ENCODE measurements at places on chromosomes 5 and 9.
A peak's percentile ranks its signal among the peaks of the same experiment; 100 is the strongest.

GRCh38 chr9:34089311-34089710 lies 37.2 kb downstream of the DCAF12 start:
- no peak for DNase-seq

GRCh38 chr5:32394981-32395380 lies 49.6 kb downstream of the ZFR start:
- no peak for DNase-seq

DNA sequence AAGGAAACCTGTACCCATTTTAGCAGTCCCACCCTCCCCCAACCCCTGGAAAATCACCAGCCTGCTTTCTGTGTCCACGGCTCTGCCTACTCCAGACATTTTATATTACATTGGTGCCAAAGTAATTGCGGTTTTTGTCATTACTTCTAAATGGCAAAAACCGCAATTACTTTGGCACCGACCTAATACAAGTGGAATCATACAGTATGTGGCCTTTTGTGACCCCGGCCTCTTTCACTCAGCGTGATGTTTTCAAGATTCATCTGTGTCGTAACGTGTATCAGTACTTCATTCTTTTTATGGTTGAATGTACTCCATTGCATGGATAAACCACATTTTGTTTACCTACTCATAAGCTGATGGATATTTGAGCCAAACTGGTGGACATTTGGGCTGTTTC lies 9.7 kb upstream of the ORM1 start:
- no peak for DNase-seq

- peak; percentile 34 for DNase-seq
Observed at GRCh38 chr9:129208207-129209032, 30.4 kb upstream of the IER5L start.

- no peak for DNase-seq
Observed at GRCh38 chr5:12399868-12400267, 495.6 kb upstream of the CTNND2 start.

- no peak for DNase-seq
Observed at GRCh38 chr5:131563434-131564228, 71.4 kb downstream of the RAPGEF6 start.

GRCh38 chr5:124234022-124234769 lies 512.2 kb downstream of the ZNF608 start:
- DNase-seq = no peak

GRCh38 chr5:173786286-173787187 lies 101.6 kb upstream of the CPEB4 start:
- DNase-seq = no peak

GRCh38 chr5:1734271-1734907 lies 65.2 kb downstream of the MRPL36 start:
- no peak for DNase-seq

DNA sequence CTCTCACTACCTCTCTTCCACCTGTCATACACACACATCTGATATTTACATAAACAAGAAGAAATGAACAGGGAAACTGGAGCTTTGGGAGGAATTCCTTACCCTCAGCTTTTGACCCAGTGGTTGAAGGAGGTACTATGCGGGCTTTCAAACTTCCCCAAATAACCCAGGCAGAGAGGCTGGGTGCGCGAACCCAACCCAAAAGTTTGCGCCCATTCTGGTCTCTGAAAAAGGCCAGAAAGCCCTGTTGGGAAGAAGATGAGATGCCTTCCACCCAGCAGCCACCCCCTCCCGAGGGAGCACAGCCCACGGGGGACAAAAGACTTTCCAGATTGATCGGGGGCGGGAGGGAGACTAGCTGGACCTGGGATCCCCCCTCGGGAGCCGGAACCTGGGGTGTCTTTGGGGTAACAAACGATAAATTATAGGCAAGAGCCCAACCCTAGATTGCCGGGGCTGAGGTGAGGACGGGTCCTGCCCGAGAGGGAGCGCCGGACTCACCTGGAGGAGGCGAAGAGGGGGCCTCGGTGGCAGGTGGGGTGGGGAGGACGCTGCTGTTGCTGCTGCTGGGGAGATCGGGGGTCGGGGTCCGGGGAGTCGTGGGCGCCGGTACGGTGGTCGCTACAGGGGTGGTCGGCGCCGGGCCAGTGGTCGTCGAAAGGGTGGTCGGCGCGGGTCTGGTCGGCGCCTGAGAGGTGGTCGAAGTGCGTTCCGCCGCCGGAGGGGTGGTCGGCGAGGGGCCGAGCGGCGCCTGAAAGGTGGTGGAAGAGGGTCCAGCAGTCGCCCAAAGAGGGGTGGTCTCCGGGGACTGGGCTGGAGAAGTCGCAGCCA lies 798 bp downstream of the MEGF9 start:
- DNase-seq = no peak

DNA sequence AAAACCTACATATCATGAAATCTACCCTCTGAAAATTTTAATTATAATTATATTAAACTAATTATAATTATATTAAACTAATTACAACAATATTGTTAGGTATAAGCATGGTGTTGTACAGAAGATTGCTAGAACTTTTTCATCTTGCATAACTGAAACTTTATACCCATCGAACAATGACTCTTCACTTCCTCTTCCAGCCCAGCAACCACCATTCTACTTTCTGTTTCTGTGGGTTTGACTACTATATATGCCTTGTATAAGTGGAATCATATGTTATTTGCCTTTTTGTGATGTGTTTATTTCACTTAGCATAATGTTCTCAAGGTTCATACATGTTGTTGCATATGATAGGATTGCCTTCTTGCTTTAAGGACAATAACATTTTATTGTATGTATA lies 274.2 kb upstream of the CCNH start:
- DNase-seq = no peak

- no peak for DNase-seq
Observed at GRCh38 chr9:99127356-99128132, 22.6 kb downstream of the TGFBR1 start.

GRCh38 chr9:73116031-73116430 lies 35.6 kb upstream of the ANXA1 start:
- no peak for DNase-seq

- DNase-seq = no peak
Observed at GRCh38 chr5:107887166-107887943, 216.6 kb upstream of the EFNA5 start.

DNA sequence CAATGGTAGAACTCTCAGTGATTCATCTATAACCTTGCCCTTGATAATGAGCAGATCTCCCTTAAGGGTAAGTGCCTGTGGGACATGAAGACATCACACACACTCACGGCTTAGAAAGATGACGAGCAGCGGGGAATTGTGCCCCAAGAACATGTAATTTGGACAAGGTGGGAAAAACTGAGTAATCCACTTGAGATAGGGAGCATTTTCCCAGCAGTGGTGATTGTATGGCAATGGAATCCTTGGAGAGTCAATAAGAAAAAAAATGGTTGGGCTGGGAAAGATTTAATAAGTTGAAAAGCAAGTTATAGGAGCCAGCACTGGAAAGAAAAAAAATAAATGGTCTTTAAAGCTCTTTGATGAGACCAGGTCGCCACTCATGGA lies 193.1 kb downstream of the GLIS3 start:
- no peak for DNase-seq

DNA sequence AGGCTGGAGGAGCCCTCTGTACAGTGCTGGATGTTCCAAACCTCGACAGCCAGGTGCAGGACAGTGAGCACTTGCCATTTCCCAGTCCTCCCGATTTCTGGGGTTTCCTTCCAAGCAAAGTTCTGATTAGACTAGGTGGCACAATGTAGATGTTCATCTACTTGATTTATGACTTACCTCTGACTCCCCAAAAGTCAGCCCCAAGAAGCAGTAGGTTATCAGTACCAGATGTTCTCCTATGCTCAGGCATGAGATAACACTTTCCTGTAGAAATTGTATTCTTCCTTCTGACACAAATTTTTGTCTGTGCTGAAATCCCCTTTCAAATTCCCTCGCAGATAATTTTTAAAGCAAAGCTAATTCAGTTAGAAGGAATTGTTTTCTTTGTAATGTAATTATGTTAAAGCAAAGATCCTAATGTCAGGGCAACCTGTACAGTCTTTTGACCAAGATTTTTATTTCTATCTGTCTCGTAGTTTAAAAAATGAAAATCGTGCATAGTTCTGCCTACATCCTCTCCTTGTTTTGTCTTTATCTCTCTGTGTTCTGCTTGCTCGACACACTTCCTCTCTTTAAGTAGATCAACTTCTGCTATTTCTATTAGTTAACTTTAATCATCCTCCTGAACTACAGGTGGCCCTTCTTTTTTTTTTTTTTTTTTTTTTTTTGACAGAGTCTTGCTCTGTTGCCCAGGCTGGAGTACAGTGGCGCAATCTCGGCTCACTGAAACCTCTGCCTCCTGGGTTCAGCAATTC lies 102.4 kb upstream of the PJA2 start:
- DNase-seq = no peak

DNA sequence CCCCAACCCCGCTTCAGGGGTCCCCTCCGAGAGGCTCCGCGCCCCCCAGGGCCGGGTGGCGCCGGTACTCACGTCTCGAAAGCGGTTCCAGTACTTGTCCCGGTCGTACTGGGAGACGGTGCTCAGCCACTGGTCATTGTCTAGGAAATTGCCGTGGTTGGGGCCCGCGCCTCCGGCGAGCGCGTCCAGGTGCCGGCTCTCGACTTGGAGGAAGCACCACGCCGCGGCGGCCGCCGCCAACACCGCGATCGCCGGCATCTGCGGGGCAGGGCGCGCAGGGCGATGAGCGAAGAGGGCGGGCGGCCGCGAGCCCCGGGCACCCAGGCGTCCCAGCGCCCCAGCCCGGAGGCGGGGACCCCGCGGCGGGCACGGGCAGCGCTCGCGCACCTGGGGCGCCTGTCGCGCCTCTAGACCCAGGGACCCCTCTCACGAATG lies 808 bp downstream of the SPOCK1 start:
- DNase-seq = no peak

DNA sequence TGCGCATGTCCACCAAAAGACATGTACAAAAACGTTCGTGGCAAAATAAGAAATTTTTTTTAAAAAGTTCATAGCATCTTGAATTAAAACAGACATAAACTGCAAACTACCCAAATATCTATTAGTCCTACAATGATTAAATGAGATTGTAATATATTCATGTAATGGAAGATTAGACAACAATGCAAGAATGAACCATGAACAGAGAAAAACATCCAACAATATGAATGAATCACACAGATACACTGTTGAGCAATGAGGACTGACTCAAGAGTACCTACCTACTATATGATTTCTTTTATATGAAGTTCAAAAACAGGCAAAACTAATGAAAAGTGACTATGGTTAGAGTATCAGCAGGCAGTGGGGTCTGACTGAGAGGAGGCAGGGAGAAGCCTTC lies 17.9 kb upstream of the CTNNAL1 start:
- DNase-seq = no peak

DNA sequence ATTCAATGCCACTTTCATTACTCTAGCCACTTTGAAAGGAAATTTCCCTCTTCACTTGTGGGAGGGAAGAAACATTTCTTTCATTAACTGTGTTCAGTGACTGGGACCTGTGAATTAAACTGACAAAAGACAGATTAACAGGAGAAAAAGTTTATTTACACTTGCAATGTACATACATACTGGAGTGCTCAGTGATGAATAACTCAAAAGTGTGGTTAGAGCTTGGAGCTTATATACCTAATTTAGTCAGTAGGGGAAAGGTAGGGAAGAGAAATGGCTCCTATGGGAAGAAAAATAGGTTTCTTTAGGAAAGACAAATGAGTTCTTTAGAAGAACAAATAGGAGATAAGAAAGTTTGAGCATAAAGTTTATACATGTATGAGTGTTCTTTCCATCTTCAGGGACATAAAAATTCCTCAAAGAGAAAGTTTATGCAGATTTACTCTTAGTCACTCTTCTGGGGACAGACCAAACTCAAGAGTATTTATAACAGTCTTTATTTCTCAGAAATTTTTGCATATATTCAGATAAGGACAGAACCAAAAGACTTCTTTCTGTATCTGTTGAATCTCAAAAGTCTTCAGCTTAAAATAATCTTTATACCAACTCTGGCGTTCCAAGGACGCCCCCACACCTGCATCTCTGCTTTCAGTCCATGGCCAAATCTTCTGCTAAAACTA lies 120.0 kb upstream of the RAI14 start:
- DNase-seq = no peak

GRCh38 chr9:108395421-108395820 lies 460.4 kb downstream of the ACTL7B start:
- DNase-seq = no peak

- no peak for DNase-seq
Observed at GRCh38 chr5:141850786-141851185, 27.4 kb downstream of the PCDH1 start.

- no peak for DNase-seq
Observed at GRCh38 chr9:136209232-136209631, 4.3 kb upstream of the LHX3 start.

GRCh38 chr5:52799358-52799982 lies 11.8 kb downstream of the ITGA1 start:
- DNase-seq = no peak

GRCh38 chr9:35903049-35903448 lies 3.0 kb upstream of the HRCT1 start:
- DNase-seq = no peak

GRCh38 chr5:164868761-164869160 lies 1363.3 kb downstream of the MAT2B start:
- no peak for DNase-seq

GRCh38 chr5:13692172-13692571 lies 252.3 kb downstream of the DNAH5 start:
- DNase-seq = no peak

Data from stimulated activated CD4-positive, alpha-beta T cell treated with anti-CD3 and anti-CD28 coated beads, TNF-alpha, amount 100 ng/mL, for 4 hours (primary cell).